ENCODE measurements at places on chromosomes 12 and 14.

DNA sequence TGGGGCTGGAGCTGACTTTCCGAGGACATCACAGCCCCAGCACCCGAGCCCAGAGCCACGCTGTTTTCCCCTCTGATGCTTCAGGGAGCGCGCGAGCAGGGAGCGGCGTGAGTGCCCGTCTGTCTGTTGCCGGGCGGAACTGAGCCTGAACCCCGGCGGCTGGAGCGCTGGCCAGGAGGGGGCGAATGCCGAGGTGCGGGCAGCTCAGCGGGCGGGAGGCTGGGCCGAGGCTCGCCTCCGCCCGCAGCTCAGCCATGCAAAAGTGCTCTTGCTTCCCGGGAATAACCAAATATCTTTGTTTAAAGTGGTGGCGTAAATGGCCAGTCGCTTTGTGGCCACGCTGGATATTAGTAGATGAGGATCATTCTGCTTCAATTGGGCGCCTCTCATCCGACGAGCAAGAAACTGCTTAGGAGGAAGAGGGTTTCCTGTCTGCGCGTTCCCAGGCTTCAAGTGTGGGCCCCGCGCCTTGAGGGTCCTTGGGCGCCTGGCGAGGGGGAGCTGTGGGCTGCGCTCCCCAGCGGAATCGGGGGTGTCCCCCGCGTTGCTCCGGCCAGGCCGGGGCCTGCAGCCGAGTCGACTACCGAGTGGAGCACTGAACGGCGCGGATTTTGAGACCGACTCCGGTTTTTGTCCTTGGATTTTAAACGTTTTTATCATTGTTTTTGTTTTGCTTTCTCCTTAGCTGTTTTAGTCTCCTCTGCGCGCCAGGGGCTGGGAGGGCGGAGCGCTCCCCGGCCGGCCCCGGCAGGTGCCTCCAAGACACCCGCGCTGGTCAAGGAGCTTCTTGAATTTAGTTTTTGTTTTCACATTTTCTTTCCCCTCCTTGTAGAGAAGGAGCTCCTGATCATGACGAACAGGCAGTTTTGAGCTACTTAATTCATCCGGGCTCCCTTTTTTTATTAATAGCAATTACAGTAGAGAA, 831 bp upstream of the NKX2-1 start:
- DNase-seq: peak; percentile 83

GRCh38 chr12:4448943-4449850, 3.6 kb upstream of the FGF6 start:
- no peak for DNase-seq

DNA sequence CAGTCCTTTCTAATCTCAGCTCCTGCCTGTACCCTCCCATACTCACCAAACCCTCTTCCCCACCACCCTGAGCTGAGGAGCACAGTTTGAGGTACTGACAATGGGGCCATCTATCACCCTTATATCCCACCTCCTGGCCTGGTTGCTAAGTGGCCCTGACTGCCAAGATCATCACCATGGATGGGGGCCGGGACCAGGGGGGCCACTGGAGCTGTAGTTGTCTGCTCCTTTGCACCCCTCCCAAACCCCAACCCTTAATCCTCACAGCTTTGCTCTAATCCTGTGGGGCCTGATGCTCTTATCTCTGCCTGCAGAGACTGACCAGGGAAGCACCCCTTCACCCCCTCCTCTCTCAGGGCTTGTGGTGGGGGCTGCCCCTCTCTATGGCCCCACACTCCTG, 395 bp upstream of the GNB3 start:
- no peak for DNase-seq

DNA sequence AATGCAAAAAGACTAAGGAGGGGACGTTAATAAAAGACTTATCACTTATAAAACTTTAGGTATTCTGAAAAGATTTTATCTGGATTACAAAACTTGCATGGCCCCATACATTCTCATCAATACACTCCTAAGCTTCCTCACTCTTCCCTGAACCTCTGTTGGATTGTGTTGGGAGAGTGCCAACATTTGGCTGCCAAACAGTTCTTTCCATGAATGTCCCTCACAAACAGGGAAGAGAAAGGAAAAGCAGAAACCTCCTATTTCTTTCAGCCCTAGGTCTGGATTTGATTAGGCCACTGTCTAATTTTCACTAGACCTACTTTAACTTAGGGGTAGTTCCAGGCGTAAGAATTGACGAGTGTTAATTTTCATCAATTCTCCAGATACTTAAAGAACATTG, 11.7 kb downstream of the PTHLH start:
- DNase-seq: no peak

GRCh38 chr12:94957006-94957405, 46.5 kb downstream of the NDUFA12 start:
- DNase-seq: no peak

DNA sequence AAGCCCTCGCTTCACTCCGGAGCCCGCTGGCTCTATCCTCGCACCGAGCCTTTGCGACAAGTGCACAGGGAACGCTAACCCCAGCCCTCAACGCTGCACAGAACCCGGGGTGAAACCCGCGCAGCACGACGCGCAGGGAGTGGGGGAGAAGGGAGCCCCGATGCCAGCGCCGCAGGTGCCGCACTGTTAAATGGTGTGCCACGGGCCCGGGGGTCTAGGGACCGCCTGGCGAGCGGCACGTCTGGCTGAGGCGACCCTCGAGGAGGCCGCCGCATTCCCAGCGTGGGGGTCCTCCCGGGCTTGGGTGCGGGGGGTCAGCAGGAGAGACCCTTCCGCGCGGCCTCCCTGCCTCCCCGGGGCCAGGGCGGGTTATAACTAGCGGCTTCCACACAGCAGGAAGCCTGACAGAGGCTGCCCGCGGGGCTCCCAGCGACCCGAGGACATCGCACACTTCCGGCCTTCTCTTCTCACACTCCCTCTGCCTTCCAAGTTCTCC, 23.8 kb upstream of the LRTM2 start:
- no peak for DNase-seq

- DNase-seq: no peak
These were observed 42.8 kb upstream of the RNASE3 start for GRCh38 chr14:20848316-20848954.

DNA sequence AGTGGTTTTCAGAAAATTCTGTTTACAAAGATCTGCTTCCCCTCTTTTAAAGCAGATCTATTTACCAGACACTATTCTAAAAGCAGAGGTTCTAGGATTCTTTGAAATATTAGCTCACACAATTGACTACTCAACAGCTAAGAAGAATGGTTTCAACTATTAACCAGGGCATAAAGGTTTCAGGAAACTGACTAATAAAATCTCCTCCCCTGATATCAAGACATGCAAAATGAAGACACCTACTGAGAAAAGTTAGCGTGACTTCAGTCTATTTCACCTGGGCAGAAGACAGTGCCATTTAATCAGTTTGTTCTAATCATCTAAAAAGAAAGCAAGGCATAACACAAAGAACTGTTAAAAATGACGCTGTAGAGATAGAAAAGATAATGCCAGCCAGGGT, 22.2 kb downstream of the DAD1 start:
- no peak for DNase-seq

GRCh38 chr12:50918584-50919316, 33.6 kb upstream of the HIGD1C start:
- no peak for DNase-seq

DNA sequence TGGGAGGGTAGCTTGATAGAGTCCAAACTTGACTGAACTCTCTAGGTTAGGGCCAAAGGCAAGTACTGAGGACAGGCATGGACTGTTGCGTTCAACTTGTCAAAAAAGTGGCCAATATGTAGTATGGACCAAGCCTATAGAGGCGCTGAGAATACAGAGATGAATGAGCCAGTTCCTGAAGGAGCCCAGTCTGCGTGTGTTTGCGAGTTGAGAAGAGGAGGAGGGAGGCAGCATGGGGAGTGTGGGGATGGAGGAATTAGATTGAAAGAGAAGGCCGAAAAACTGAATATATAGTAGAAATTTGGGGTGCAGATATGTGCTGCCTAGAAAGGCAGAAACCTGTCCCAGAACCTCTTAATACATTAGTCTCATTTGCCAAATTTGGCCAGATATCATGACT, 412.4 kb downstream of the PCNX1 start:
- DNase-seq: no peak

DNA sequence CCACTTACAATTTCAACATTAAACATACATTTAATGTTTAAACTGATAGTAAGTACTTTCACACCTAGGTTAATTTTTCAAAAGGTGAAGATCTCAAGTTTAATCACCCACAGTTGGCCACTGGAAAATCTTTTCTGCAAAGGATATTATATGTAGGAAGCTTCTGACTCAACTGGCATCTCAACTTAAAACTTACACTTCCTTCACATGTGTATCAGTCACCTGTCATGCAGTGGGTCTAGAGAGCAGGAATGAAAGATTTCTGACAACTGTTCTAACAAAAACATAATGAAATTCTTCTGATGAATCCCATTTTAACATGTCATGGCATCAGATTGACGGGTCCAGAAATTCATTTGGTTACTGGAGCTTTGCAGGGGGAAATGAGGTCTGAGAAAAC, 192.8 kb downstream of the KLHL28 start:
- no peak for DNase-seq

DNA sequence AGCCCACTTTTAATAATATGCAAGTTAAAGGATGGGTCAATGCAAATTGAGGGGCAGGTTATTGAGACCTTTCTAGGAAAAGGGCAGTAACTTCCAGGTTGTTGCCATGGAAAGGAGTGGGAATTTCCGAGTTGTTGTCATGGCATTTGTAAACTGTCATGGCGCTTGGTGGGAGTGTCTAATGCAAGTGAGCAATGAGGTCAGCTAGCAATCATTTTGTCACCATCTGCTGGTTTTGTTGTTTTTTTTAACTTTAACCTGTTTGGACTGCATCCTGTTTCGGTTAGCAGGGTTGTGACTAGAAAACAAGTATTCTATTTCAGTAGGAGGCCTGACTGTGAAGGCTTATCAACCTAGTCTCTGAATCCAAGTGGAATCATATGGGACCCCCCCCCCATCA, 85.8 kb upstream of the TSPAN11 start:
- DNase-seq: no peak

GRCh38 chr12:55407866-55408265, 7.5 kb downstream of the OR6C65 start:
- DNase-seq: no peak

- no peak for DNase-seq
These were observed 37.2 kb downstream of the BTBD7 start for GRCh38 chr14:93295541-93296220.

DNA sequence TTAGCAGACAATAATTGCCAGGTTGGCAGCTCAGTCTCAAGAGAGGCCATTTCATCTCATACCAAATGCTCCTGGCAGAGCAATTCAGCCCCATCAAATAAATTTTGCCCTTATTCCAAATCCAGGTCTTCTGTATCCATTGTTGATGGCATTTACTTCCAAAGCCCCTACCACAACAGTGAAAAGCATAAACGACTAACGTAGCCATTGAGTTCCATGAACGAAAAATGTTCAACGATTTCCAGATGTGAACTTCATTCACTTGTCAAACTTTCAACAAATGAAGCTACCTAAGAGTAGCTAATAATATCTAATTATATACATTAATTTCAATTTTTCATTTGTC, 3.0 kb upstream of the GCN1 start:
- no peak for DNase-seq

GRCh38 chr14:97625477-97625876, 828.3 kb downstream of the VRK1 start:
- DNase-seq: no peak

GRCh38 chr14:88044776-88045446, 40.0 kb downstream of the GPR65 start:
- no peak for DNase-seq

DNA sequence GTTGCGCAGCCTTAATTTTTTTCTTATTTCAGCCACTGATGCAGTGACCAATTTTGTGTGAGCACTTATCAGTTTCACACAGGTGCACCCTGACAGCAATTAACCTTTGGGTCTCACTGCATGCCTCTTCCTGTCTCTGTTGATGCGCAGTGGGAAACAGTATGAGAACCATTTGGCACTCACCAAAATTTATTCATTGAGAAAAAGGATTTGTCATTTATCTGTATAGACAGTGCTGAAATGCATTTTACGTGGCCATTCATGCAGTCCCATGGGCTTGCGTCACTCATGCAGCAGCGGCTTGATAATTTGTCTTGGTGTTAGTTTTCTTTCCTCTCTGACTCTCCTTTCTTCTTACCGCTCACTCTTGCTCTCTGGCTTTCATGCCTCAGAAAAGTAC, 157.5 kb downstream of the C12orf75 start:
- no peak for DNase-seq

DNA sequence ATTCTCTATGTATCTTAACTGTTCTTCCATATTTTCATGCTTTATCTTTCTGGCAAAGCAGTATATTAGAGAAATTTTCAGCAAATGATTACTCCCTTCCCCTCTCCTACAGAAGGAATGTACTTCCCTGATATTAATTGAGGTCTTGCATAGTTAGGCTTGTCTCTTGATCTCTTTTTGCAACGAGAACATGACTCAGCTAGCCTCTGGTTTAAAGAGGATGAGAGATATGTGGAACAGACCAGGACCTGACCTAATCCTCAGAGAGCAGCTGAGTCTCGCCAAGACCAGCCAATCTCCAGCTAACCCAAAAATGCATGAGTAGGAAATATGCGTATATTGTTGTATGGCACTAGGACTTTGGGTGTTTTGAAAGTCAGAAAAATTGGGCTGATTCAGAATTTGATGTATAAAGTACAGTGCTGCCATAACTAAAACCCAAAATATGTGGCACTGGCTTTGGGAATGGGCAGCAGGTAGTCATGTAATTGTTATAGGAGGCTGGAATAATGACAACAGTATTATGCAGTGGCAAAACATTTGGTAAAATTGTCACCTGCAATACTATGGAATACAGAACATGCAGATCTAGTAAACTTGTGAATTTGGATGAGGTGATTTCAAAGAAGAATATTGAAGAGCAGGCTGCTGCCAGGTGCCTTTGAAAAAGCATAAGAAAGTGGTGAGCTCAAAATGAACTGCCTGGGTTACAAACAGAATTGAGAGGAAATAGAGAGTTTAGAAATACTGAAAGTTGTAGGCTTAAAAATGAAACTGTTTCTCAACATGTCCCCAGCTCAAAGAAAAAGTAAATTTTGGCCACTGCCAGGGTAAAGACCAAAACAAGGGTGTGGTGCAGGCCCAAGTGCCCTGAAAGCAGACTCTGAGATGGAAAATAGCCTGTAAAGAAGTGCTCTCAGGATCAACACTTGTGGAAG, 9.3 kb upstream of the USP15 start:
- no peak for DNase-seq

- DNase-seq: no peak
These were observed 4.4 kb upstream of the BICD1 start for GRCh38 chr12:32102234-32102633.

DNA sequence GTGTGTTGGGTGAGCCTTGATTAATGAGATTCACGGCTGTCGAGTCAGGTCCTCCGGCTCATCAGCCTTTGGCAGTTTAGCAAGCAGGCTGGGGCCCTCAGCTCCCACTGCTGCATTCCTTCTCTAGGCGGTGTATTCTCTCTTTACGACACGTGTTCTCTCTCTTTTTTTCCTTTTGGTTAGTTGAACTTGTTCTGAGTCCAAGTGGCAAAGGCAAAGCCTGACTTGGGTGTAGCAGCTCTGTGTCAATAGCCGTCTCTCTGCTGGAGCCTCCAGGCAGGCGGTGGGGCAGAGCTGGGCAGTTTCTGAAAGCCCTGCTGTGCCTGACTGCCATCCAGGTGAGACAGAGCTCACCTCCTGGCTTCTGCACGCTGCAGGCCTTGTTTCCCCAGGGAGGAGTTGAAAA, 46.6 kb downstream of the SUSD6 start:
- DNase-seq: no peak
